ENCODE measurements at places on chromosomes 2 and 18.

- no peak for DNase-seq
Observed at GRCh38 chr2:105858868-105859693, 114.4 kb downstream of the NCK2 start.

GRCh38 chr2:172613040-172613439 lies 57.1 kb downstream of the PDK1 start:
- no peak for DNase-seq

- no peak for DNase-seq
Observed at GRCh38 chr2:96665083-96665569, 22.6 kb downstream of the FER1L5 start.

- no peak for DNase-seq
Observed at GRCh38 chr2:858646-859045, 92.0 kb upstream of the SNTG2 start.

- DNase-seq, result no peak
Observed at GRCh38 chr2:181586569-181587081, 70.3 kb downstream of the CERKL start.

- DNase-seq, result no peak
Observed at GRCh38 chr2:21052044-21052443, 8.2 kb upstream of the APOB start.

- DNase-seq, result no peak
Observed at GRCh38 chr2:53859206-53860181, at the start of gene GPR75. GPR75 (minus strand) TSS chr2:53859967; CDS start chr2:53854756, 5,211 bp downstream.

DNA sequence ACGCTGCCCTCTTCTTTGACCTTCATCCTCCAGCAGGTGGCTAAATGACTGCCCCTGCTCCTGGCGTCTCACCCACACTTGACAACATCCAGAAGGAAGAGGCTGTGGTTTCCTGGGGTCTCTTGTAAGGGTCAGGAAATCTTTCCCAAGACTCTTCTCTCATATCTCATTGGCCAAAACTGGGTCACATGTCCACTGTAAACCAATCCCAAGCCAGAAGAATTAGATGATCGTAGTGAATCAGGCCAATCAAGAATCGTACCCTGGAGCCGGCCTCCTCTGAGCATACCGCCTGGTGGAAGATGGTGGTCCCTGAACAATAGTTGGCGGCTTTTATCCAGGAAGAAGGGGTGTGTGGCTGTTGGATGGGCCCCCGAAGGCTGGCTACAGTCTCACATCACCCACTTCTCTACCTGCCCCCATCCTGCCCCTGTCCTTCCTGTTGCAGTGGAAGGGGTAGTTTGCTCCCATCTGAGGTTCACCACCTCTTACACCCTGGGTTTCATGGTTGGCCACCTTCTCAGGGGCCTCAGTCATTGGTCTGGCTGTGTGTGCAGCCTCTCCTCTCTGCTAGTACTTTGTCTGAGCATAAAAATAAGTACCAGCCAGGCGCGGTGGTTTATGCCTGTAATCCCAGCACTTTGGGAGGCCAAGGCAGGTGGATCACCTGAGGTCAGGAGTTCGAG lies 3.8 kb downstream of the SAG start:
- no peak for DNase-seq

DNA sequence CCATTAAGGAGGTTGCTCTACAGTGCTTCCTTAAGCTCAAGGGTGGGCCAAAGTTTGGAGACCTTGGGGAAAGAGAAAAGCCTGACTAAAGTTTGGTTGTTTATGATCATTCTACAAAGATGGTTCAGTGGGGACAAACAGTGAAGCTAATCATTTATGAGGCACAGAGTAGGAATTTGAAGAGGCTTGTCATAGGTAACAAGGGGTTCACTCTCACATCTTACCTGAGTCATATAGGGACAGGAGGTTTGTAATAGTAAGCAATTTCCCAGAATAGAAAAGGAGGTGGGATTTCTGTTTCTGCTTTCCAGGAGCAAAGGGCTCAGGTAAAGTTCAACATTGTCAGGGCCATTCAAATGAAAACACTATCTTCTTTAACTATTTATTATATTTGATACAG lies 787.9 kb downstream of the CPS1 start:
- no peak for DNase-seq

DNA sequence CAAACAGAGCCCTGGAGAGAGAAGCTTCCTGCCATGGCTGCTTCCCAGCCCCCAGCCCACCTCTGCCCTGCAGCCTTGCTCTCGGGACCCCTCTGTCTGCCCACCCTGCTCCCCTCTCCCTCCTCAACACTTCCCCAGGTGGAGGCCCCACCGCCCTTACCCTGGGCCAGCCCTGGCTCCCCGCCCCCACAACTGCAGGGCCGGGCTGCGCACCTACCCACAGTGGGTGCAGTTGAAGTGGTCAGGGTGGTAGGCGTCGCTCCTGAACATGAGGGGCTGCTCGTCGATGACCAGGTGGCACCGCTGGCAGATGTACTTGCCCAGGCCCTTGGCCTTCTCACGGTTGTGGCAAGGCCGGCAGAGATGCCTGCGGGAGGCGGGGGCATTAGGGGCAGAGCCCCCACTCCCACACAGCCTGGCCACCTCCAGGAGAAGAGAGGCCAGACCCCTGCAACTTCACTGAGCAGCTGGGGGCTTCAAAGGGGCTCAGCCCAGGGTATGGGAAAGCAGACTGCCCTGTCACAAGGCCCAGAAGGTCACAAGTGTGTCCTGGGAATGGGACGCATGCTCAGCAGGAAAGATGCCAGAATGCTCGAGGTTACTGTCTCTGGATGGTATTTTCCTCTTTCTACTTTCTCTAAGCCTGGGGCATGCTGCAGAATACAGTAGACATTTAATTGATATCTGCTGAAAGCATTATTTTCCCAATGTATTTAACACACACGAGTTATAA lies 3.1 kb upstream of the GPR17 start:
- DNase-seq, result no peak

- no peak for DNase-seq
Observed at GRCh38 chr2:234919711-234920110, 32.1 kb upstream of the SH3BP4 start.

- no peak for DNase-seq
Observed at GRCh38 chr2:191114403-191114886, 36.3 kb downstream of the STAT4 start.

DNA sequence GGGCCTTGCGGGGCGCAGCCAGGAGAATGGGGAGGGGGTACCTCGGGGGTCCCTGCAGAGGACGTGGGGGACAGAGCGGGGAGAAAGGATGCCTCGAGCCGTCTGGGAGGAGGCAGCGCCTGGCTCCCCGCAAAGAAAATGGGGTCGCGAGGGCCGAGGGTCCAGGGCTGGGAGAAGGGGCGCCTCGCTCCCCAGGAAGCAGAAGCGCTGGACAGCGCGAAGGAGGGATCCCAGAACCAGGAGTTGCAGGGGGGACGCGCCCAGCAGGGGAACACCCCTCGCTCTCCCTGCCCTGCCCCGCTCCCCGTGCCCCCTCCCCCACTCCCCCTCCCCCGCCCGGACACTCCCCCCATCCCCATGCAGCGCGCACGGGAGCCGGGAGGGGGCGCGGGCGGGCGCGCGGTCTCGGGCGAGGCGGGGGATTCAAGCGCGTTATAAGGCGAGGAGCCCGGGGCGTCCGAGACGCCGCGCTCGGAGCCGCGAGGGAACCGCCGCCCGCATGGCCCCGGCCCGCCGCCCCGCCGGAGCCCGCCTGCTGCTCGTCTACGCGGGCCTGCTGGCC lies at the start of gene ERFE:
TSS of gene ERFE (plus strand) at position 462 of the 562 bp plus-strand sequence. CDS start at position 500, 38 bp downstream.
- peak; percentile 37 for DNase-seq

- no peak for DNase-seq
Observed at GRCh38 chr2:3280683-3281520, 96.7 kb downstream of the EIPR1 start.

DNA sequence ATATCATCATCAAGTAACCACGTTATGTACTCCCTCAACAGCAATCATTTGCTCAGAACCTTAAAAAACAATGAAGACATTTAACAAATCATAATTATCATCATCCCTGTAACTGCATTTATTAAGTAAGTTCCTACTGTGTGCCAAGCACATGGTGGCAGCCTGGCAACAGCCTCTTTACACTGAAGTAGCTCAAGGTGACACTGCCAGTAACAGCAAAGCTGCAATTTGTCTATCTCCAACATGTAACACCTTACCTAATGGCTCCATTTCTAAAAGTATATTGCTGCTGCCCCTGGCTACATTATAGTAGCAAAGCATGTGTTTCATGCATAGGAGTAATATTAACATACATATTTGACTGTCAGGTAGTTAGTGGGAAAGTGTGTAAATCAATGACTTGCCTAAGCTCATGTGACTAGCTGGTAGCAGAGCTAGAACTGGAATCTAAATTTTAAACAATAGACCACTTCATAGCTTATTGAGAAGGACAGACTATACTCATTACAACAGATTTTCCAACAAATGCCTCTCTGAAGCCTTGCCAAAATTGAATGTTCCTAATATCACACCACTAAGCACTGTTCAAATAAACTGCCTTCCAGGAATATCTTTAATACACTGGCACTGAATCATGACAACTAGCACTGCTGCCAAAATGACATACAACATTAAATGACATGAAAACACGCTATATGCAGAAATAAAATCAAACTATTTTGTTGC lies 86.7 kb downstream of the L3MBTL4 start:
- no peak for DNase-seq

DNA sequence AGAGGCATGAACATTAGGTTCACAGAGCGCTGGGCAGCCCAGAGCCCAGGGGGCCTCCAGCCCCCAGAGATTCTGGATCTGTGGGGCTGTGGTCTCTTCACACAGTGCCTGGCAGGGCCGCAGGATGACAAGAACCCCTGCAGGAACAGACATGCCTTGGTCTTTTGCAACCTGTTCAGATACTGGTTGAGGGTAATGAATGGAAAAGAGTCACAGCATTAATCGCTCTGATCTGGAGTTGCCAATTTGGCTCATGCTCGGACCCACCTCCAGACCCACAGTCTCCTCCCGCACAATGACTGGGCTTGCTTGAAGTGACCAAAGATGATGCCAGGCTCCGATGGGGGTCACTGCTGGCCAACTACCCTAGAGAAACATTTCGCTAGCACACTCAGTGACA lies 229.4 kb upstream of the SMAD2 start:
- no peak for DNase-seq

DNA sequence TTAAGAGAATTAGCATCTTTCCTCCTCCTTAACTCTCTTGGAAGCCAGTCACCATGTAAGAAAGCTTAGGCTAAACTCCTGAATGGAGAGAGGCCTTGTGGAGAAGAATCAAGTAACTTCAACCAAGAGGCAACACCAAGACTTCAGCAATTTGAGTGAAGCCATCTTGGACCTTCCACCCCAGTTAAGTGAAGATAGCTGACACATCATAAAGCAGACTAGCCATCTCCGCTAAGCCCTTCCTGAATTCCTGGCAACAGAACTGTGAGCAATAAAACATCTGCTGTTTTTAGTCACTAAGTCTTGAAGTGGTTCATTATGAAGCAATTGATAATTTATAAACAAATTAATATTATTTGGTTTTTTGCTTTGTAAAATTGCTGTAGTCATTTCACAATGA lies 1.5 kb upstream of the ZNF397 start:
- DNase-seq, result no peak

DNA sequence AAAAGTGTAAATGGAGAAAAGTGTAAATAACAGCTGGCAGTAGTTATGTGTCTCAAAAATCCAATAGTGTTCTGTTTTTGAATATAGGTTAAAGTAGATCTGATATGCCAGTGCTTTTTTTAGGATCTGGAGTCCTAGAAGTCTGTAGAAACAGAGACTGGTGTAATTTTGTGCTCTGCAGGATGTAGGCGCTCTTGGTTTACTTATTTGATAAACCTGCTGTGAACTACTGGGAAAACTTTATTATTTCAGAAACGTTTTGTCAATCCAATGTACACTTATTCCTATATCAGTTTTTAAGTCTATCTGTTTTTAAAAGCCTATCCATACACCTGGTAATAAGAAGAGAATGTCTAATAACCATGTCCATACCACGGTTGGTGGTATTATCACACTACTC lies 530.8 kb upstream of the ZNF804A start:
- no peak for DNase-seq

DNA sequence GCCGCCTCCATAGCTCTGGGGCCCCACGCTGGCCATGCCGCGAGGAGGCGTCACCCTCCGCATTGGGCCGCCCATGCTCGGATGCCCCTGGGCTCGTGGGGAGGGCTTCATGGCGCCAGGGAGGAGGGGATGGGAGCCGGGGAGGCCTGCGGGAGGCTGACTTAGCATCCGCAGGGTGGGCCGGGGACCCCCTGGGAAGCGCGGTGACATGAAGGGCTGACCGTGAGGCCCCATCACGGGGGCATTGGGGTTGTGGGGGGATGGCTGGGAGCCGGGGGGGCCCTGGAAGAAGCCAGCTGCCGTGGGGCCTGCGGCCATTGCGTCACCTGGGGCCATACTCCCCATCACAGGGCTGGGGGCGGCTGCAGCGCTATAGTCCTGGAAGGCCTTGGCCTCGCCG lies 26.0 kb upstream of the ANKRD62 start:
- DNase-seq, result no peak

DNA sequence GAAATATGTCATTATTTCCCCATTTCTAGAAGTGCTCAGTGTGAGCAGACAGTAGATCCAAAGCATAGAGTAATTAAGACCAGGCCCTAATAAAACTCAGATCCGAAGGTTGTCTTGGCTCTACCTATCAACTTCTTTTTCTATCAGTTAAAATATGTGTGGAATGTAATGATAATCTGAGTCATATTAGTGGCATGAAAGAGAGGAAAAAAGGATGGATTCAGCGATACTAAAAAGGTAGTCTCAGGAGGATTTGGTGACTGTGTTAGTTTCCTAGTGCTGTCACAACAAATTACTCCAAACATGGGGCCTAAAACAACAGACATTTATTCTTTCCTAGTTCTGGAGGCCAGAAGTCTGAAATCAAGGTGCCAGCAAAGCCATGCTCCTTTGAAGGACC lies 103.7 kb upstream of the NABP1 start:
- no peak for DNase-seq

Measured in stimulated activated CD8-positive, alpha-beta memory T cell treated with anti-CD3 and anti-CD28 coated beads, Interleukin-15, amount 100 ng/mL, for 48 hours (primary cell).